A549 (cell line): ENCODE measurements at places on chromosomes 6 and 20.

DNA sequence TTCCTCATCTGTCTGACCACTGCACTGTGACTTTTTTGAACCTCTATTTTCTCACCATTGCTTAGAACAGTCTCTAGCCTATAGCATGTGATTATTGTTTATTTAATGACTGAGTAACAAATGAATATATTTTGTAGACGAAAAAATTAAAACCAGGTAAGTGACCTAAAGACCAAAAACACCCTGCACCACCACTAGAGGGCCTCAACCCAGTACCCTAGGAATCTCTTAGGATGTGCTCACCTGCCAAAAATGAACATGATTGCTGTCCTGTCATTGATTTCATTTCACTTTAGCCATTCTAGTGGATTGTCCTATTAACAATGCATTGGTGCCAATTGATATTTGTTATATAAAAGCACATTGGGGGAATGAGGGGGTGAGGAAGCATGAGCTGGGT, 199.1 kb downstream of the COL9A1 start:
- DNase-seq, result peak; percentile 2

DNA sequence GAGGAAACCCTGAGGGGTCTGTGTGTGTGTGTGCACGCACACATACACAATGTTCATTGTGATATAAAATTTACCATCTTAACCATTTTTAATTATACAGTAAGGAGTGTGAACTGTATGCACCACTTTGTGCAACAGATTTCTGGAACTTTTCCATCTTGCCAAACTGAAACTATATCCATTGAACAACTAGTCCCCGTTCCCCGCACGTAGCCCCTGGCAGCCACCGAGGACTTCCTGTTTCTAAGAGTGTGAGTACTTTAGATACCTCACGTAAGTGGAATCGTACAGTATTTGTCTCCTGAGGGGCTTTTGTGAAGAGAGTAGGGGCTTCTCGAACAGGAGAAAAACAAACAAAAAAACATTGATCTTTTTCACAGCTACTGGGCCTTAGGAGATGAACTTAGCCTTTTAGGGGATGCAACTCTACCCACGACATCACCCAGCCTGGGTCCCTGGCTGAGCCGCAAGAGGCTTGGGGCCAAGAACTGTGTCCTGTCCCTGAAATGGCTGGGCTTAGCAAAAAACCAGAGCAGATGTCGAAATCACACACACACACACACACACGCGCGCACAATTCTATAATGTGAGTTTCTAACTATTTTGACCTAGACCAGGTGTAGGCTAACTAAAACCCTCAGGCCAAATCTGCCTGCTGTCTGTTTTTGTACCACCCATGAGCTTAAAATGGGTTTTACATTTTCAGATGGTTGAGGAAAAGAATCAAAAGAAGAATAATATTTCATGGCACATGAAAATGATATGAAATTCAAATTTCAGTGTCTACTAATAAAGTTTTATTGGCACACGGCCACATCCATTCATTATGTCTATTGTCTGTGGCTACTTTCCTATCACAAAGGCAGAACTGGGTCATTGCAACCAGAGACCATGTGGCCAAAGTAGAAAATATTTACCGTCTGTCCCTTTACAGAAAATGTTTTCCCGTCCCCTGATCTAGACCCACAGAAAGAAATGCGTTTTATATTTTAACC, 144.2 kb downstream of the EYA2 start:
- DNase-seq, result no peak

DNA sequence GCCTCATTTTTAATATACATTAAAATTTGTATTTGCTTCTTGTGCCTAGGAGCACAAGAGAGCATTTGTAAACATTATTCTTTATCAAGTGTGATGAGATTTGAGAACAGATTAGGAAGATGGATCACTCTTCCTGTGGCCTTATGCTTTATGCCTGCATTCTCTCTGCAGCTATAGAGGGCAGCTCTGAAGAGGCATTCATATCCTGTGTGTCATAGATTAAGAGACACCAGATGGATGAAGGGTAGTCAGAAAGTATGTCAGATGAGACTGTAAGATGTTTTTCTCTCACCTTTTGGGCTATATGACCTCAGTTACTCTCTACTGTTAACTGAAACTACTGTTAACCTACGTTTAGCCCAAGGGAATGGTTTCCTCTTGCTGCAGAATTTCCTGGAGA, 61.4 kb downstream of the DNAH8 start:
- DNase-seq, result no peak

DNA sequence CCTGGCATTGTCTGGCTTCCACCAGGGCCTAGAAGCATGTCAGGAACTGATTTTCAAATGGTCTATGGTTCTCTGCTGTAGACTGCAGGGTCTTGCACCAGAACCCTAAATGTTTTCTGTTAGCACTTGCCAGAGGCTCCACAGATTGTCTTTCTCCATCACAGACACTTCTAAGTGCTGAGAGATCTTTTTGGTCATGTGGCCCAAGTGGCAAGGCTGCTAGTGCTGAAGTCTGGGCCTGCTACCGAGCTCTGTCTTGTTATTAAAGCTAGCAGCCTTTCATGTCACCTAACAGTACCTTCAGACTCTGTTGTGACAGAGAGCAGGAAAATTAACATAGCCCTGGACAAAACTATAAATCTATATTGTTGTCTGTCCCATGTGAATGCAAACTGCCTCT, 120.7 kb upstream of the BACH2 start:
- no peak for DNase-seq

DNA sequence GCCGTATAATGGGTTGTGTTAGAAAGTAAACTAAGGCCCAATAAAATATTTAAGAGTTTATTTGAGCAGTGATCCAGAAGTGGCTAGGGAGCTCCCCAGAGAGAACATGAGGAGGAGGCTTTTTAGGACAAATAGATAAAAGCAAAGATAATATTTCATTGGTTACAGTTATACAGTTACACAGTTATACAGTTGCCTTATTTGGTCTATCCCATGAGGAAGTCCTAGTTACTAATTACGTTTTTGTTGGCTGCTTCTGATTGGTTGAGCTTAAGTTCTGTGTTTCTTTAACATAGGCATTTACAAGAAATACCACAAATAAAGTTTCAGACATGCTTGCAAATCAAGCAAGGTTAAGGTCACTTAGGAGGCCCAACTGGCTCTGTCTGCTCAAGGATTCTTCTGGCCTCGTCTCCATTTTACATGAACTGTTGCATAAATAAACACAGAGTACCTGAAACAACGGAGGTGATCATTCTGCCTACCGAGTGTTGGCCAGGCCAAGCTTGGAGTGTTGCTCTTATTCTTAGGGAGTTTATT, 7.0 kb downstream of the UBD start:
- peak; percentile 31 for DNase-seq

- DNase-seq, result no peak
Observed at GRCh38 chr6:72132851-72133250, 246.5 kb downstream of the RIMS1 start.

DNA sequence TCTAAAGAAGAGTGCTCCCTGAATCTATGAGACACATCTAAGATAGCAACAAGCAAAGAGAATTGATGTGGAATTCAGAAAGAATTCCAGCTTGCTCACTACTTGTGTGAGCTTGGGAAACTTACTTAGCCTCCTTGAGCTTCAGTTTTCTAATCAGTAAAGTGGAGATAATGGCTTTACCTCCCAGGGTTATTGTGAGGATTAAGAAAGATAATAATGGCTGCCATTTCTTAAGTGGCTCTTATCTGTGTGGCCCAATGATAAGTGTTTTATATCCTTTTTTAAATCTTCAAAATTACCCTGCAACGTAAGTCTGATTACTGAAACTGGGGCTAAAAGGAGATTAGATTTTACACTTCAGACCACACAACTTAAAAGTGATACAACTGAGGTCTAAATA, 418.5 kb downstream of the LMBRD1 start:
- DNase-seq, result no peak

- no peak for DNase-seq
Observed at GRCh38 chr6:11230158-11231107, 2.0 kb downstream of the NEDD9 start.

GRCh38 chr6:111623046-111623718, 17.5 kb upstream of the TRAF3IP2 start:
- no peak for DNase-seq

DNA sequence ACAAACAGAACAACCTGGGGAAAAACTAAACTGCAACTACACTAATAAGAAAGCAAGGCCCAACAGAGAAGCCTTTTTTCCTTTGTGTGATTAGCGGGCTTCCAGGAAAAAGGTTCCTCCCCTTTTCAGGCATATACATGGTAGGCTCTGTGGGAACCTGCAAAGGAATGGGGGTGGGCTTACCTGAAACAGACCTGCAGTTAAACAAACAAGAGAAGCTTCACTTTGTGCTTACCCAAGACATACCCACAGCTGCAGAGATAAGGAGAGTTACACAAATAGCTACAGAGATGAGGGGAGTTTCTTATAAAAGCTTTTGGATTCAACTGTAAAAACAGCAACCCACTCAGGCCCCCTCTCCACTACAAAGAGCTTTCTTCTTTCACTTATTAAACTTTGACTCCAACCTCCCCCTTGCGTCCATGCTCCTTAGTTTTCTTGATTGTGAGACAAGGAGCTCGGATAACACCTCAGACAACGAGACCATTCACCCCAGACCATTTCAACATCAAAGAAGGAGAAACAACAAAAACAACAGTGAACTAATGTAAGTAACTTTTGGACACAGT, 30.9 kb downstream of the RNF146 start:
- no peak for DNase-seq

DNA sequence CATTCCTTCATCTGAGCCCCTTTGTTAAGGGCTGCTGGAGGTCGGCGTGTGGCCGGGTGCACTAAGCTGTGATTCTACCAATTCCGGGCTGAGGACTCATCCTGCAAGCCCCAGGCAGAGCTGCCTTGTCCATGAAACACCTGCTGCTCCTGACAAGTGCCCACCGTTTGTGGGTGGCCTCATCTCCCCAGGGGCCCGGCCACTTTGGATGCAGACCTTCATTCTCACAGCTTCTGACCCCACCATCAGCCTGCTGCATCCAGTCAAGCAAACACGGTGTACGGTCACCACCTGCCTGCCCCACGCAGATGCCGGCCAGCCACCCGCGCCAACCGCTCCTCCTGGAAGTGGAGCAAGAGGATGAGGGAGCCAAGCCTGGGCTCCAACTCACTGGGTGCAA, 382.7 kb downstream of the THBS2 start:
- DNase-seq, result no peak

- no peak for DNase-seq
Observed at GRCh38 chr20:50577175-50578018, 67.2 kb downstream of the PTPN1 start.

- DNase-seq, result peak; percentile 50
Observed at GRCh38 chr6:153167061-153167891, 36.2 kb upstream of the RGS17 start.

GRCh38 chr20:37296371-37296770, 6.9 kb downstream of the MANBAL start:
- no peak for DNase-seq

DNA sequence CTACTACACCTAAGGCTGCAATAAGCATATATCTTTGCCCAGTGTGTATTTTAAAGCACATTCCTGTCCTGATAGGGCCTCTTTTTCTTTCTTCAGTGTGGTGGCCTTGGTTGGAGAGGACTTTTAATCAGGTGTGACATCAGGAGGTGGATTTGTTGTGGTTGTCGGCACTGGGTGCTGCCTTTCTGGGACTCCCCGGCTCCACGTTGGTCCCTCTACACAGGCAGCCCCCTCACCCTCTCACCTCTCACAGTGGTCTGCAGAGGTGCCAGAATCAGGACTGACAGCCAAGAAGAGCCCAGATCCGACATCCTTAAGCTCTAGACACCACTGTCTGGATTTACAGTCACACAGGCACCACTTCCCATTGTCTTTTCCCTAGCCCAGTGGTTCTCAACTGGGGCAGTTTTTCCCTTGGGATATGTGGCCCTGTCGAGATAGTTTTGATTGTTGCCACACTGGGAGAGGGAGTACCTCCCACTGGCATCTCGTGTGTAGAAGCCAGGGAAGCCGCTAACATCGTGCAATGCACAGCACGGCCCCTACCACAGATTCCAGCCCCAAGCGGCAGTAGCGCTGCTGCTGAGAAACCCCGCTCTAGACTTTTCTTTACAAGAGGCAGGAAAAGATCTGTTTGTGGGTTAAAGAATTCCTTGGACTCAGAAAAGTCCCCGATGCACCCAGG, 314.1 kb downstream of the QKI start:
- no peak for DNase-seq

- DNase-seq, result no peak
Observed at GRCh38 chr6:125212377-125212776, 58.8 kb downstream of the TPD52L1 start.

- no peak for DNase-seq
Observed at GRCh38 chr6:16055852-16056251, 73.0 kb upstream of the MYLIP start.

GRCh38 chr20:61804752-61805295, 260.9 kb downstream of the TAF4 start:
- no peak for DNase-seq

- no peak for DNase-seq
Observed at GRCh38 chr6:81999826-82000225, 247.3 kb upstream of the TENT5A start.

GRCh38 chr6:135251498-135252441, 70.7 kb downstream of the MYB start:
- no peak for DNase-seq

- DNase-seq, result no peak
Observed at GRCh38 chr20:2585811-2586210, 49.4 kb downstream of the TMC2 start.

GRCh38 chr6:148441454-148441911, 98.8 kb downstream of the SASH1 start:
- peak; percentile 32 for DNase-seq

DNA sequence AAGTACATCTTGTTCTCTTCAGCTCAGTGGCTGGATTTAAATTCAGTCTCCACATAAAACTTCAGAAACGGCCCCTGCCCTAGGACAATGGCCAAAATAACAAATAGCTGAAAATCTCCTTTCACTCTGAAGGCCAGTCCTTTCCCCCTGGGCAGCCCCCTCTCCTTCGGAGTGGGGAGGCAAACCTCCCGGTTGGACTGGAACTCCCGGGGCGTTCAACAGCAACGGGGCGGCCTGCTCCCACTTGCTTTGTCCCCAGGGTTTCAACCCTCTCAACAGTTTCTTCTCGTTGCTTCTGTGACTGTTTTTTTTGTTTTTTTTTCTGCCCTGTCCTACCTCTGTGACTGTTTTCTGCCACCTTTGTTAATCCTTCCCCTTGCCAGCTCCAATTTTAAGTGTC, 102.6 kb upstream of the DUSP22 start:
- DNase-seq, result no peak

GRCh38 chr6:473768-474452, 82.4 kb downstream of the IRF4 start:
- no peak for DNase-seq

DNA sequence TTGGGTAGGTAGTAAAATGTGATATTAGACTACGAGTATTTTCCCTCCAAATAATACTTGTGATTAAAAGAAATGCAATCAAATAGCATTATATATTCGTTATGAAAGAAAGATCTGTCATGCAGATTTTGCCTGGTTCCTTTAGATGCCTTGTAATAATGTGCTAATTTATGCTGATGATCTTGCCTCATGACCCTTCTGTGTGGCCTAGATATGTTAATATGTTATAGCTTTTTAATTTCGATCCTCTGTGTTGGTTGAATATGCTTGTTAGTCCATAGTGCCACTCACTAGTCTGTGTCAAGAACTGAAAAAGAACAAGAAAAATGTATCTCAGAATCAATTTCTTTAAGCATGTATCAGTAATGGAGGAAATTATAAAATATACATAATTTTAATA, 31.9 kb downstream of the CDKAL1 start:
- no peak for DNase-seq
